Left lung (tissue), 14 donors: ENCODE measurements at places on chromosomes 2 and 18. TPM values are rescaled to one million over a fixed set of nuclear protein-coding genes. Genes with fewer than 3 reads are reported as not detected.

The TNS1 gene
- 327 TPM for total RNA-seq

GRCh38 chr2:176729706-176730569 lies 460.7 kb downstream of the MTX2 start:
- no peak for DNase-seq

- no peak for DNase-seq
Measured at GRCh38 chr2:129400826-129401225, 578.6 kb upstream of the RAB6C start.

GRCh38 chr2:109209412-109209811 lies 80.4 kb downstream of the SH3RF3 start:
- DNase-seq, result no peak

GRCh38 chr18:60599267-60599666 lies 226.7 kb upstream of the MC4R start:
- no peak for DNase-seq

DNA sequence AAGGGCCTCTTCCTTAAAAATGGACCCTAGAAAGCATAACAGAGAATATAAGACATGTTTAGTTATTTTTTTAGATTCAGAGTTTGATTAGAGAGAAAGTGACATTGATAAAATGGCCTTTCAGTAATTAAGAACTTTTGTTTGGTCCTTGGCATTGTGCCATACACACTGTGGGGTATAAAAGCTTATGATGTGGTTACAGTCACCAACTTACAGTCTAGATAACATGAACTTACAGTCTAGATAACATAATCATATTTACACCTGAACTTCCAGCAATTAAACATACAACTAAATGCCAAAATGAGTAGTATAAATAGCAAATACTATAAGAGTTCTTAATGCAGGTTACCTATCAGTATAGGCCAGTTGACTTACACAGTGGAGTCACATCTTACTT lies 25.6 kb upstream of the EFEMP1 start:
- DNase-seq, result no peak
